ENCODE measurements at places on chromosomes 5 and 9.
A peak's percentile ranks its signal among the peaks of the same experiment; 100 is the strongest.

- DNase-seq, result no peak
These were observed 15.5 kb upstream of the CTNNA1 start for GRCh38 chr5:138737494-138738265.

DNA sequence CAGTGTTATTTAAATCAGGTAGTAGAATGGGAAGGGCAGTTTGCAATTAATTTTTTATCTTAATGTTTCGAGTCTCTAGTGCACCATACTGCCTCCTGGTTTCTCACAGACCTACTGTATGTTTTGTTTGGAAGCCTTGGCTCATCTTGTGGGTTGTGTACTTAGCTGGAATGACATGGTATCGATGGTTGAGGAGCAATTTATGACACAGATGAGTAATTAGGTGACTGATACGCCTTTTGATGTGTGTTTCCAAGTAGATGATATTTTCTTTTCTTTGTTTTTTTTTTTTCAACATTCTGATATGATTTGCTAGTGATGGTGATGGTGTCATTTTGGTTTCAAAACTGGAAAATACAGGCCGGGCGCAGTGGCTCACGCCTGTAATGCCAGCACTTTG, 16.1 kb downstream of the BASP1 start:
- no peak for DNase-seq

- no peak for DNase-seq
These were observed 127.0 kb upstream of the PALM2AKAP2 start for GRCh38 chr9:109652971-109653370.

DNA sequence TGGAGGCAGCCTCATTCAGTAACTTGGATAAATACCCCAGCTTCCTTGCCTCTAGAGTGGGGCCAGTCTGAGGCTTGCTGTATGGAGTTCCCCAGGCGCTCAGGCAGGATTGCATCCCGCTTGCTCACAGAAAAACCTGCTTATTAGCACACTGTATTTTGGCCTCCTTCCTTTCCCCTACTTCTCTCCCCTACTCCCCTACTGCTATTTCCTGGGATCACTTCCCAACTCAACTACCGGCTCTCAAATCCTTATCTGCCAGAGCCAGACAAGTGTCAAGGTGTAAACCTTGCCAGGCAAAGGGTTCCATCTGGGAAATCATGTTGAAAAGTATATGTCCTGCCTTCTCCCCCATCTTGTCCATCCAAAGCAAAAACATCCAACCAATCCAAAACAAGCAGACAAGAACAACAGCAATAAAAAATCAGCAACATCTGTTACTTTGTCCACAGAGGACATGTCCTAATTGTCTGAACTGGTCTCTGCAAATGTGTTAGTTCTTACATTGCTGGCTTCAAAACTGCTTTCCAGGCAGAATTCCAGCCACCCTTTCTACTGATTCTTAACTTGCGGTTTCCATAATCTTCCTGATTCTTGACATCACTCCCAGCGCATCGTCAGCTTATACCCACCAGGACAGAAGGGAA, 164.1 kb upstream of the SEMA6A start:
- peak; percentile 27 for DNase-seq

DNA sequence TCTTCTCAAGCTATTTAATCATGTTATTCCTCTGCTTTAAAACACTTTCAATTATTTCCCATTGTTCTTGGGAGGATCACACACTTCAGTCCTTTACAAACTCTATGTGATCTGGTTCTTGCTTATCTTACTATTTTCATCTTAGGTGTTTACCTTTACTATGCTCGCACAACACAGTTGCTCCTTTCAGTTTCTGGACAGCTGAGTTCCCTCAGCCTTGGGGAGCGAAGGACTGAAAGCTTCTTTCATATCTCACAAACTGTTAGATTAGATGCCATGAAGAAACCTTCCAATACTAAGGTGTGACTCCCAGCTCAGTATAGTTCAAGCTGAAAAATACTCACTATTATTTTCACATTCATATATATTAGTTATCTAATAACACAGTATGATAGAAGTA, 117.9 kb downstream of the CDC42SE2 start:
- DNase-seq, result no peak

DNA sequence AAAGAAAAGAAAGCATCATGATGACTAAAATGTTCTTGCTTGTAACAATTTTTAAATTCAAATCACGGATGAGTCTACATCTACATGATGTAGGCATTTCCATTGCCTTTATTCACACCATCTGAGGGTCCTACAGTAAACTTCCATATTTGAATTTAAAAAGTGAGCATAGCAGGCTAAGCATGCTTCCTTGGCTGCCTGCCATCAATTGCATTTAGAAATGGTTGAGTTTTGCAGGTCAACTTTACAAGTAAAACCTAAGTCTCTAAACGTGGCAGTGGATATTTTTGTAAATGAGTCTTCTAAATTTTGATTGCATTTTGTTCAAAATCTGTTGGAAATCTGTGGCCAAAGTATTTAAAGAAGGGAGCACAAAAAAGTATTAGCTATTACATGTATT, 136.5 kb upstream of the PTCH1 start:
- DNase-seq, result no peak

DNA sequence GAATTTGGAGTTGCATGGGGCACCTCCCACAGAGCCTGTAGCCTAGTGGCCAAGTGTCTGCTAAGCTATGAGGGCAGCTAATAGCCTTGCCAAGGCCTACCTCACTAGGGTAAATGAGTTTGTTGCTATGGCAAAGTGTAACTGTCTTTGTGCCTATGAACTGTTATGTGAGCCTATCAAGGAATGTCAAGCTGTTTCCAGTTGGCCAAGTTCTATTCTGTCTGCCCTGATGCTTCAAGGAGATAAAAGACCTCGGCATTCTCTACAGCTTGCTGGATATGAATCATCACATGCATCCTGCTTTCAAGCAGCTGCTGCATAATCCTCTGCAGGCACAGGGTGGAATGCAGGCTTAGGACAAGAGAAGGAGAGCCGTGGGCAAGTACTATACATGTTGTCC, 69.8 kb upstream of the CCDC112 start:
- DNase-seq, result no peak

- DNase-seq, result no peak
These were observed 547.2 kb downstream of the LRRC70 start for GRCh38 chr5:63125862-63126261.

- DNase-seq, result no peak
These were observed 44.8 kb downstream of the VCAN start for GRCh38 chr5:83516377-83516776.

GRCh38 chr5:132782101-132782500, 5.1 kb upstream of the SEPTIN8 start:
- DNase-seq, result no peak

GRCh38 chr5:137699336-137700281, 36.3 kb downstream of the KLHL3 start:
- no peak for DNase-seq

DNA sequence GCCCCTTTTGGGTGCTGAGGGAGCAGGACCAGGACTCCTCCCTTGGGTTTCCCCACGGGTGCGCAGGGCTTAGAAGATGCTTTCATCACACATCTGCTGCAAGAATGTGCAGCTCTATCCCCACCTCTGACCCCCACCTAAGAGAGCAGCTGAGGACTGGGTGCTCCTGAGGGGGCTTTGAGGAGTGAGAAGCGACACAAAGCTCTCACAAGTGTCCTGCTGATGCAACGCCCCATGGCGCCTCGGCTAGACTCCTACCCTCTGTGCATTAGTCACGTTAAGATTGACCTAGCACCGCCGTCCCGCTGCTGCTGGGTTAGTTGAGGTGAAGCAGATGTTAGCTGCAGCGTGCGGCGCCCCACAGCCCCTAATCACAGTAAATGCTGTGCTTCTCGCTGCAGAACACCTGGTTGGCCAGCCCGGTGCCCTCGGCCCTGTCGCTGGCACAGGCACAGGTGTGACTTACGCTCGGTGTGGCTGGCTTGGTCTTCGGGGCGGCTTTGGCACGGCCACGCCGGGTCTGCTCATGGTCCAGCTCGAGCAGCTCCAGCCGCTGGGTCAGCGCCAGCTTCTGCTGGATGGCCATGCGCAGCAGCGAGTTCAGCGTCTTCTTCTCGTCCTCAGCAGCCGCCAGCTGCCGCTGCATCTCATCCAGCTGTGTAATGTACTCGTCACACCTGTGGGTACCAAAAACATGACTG, 45.0 kb upstream of the IPPK start:
- DNase-seq, result peak; percentile 48

DNA sequence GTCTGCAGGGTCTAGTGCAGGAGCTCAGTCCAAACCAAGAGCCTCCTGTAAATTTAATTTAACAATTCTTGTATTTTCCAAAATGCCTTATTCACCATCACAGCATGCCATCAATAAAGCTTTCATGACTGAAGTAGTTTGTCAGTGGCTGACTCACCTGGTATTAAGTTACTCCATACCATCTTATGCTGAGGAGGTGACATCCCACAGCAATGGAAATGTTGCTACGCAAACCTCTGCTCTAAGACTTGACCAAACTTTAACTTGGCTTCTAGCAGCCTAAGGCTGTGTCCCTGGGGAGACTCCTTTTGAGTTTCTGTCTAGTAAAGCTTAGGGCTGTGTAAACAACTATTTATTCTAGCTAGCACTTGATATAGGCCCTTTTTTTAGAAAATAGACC, 1231.3 kb upstream of the CDH18 start:
- DNase-seq, result no peak

GRCh38 chr5:93902288-93902687, 160.9 kb upstream of the POU5F2 start:
- DNase-seq, result no peak

DNA sequence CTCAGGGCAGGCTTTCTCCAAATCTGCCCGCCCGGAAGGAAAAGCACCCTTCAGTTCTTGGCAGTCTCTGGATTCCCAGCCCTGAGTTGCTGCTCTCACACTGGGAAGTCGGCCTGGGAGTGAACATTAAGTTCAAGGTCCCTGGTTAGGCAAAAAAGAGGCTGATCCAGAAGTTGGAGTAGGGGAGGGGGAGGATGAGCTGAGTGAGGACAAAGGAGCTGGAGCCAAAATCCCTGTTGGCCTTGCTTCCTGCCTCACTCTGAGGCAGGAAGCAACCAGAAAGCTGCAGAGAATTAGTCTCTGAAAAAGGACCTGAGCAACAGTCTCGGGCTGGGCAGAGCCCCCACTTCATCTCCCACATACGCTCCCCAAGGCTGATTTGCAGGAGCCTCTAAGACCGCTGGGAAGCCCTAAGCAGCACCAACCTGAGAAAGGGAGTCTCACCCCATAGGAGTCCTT, 15.0 kb upstream of the RPS14 start:
- DNase-seq, result peak; percentile 65

GRCh38 chr9:135374591-135374990, 105.0 kb upstream of the PPP1R26 start:
- no peak for DNase-seq

DNA sequence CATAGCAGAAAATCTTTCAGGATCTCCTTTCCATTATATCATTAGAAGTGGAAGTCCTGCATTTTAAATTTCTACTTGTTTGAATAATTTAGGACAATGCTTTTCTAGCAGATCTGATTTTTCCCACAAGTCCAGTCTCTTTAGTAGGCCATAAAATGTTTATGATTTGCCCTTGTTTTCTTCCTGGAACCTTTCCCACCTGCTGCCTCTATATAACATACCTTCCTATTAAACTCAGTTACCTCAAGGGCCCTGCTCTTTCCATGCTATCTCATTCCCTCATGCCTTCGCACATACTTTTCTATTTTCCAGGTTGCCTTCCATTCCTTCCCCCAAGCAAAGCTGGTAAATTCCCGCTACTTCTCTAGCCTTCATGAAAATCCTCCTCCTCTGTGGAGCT, 187.0 kb upstream of the EFNA5 start:
- no peak for DNase-seq

DNA sequence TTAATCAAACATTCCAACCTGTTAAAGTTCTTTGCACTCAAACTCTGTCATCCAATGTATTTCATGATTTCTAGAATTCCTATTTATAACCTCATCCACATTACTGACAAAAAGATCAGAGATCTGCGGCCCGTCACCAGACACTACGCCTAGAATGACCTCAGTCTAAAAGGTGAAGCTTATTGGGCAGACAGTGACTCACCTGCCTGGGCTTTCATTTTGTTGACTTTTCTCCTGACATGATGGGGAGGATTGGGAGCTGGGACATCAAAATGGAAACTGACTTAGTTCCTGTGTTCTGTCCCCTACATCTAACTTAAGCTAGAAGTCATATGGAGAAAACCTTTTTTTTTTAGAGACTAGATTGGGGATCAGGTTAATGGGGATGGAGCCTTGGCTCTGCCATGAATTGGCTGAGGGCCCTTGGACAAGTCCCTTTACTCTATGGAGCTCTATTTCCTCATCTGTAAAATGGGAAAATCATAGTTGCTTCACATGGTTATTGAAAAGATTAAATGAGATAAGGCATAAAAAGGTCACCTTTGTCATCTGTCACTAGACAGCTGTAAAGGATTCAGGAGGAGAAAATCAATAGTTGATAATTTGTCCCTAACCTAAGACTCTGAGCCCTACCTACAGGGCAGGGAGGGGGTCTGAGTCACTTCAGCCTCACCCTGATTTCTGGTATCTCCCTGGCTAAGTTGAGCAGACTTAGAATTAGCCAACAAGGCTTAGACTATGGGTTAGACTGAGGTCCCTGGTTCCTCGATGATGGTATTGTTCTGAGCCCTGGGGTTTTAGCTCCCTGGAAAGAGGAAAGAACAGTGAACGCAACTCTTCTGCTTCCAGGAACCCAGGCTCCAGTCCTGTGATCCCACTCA, 224.8 kb upstream of the TBC1D2 start:
- DNase-seq, result no peak

DNA sequence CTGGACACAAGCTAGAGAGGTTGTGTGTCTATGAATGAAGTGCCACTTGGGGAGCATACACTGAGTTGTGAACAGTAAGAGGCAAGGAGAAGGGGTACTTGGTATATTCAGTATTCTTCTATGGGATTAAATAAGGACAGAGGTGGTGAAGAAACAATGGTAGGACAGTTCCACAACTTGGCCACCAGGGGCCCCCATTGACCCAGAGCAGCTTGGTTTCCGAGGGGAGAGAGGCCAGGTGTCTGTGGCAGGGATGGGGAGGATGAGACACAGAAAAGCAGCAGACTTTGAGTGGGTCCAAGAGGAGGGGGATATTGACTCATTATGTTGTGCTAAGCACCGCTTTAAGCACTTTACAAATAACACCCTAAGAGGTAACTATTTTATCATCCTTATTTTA, 220.6 kb downstream of the MELK start:
- DNase-seq, result no peak

DNA sequence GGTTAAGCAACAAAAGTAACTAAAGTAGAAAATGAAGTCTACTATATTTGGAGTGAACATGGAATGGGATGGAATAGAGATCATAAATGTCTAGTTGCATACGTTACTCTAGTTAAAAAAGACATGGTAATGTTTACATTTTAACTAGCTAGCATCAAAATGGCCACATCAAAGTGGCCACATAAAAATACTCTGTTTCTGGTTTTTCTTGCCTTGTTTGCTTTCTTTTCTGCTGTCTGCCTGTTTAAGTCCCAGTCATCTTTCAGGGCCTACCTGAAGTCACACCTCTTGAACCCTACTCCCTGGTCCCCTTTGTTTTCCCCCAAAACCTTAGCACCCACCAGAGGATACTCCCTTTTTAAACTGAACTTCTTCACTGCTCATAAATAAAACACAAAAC, 6.4 kb upstream of the KIF2A start:
- no peak for DNase-seq

- DNase-seq, result no peak
These were observed 26.9 kb upstream of the GALNT10 start for GRCh38 chr5:154163327-154164248.
